Stimulated activated CD8-positive, alpha-beta memory T cell treated with anti-CD3 and anti-CD28 coated beads, Interleukin-15, amount 100 ng/mL, for 4 hours (primary cell): ENCODE measurements at places on chromosomes 2 and 18.

DNA sequence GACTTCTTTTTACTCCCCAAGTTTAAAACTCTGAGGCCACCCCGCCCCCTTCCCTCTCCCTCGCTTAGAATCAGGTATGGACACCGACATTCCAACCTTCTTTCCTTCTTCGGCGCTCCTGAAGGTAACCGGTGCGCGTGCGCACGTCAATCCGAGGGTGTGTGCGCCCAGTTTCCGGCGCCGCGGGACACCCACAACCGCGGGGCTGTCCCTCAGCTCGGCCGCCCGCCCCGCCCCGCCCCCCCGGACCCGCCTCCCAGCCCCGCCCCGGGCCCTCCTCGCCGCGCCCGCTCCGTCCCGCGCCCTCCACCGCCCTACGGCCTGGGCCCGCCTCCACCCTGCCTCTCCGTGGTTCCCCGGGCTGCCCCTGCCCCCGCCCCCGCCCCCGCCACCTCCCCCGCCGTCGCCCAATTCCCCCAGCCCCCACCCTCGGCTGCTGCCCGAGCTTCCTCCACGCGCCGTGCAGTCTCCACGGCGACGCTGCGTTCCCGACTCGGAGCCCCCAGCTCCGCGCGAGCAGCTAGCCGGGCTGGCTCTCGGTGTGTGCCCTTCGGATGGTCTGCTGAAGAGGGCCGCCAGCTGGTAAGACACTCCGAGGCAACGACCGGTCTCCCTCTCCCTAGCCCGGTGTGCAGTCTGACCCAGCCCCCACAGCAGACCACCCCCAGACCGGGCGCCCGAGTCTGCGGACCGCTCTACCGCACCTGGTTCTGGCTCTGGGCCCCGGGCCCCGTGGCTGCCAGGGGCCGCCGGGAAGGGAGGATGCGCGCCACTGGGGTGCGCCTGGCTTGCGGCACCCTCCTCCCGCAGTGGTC is 635 bp downstream of the ERICH2 start:
- peak; percentile 54 for DNase-seq

GRCh38 chr2:189819297-189819704 is 35.1 kb downstream of the PMS1 start:
- no peak for DNase-seq

- DNase-seq, result no peak
Observed at GRCh38 chr2:2809771-2810170, 478.7 kb upstream of the MYT1L start.

DNA sequence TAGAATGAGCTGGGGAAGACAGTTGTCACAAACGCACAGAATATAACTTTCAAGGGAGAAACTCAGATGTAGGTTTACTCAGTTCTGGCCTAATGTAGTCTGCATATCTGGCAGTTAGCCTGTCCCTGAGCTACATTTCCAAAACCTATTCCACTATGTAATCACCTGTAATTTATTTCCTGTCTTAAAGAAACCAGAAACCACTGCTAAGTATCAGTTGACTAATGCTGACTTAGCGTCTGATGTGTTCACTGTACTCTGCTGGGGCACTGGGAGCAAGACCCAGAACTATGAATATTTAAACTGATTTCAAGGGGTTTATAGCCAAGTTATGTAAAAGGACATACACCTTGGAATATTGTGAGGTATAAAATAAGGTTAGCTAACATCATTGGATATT is 1995.2 kb upstream of the PIK3C3 start:
- no peak for DNase-seq

- no peak for DNase-seq
Observed at GRCh38 chr2:46314065-46314835, 17.0 kb downstream of the EPAS1 start.

- peak; percentile 30 for DNase-seq
Observed at GRCh38 chr2:169479257-169480078, at the start of gene BBS5. BBS5 (plus strand) TSS chr2:169479494; CDS start chr2:169479554, 60 bp downstream.

- DNase-seq, result no peak
Observed at GRCh38 chr2:3876685-3877084, 173.3 kb downstream of the DCDC2C start.

GRCh38 chr2:44104855-44105271 is 63.8 kb upstream of the PPM1B start:
- no peak for DNase-seq

- no peak for DNase-seq
Observed at GRCh38 chr2:75559680-75560021, 1.1 kb downstream of the EVA1A start.

DNA sequence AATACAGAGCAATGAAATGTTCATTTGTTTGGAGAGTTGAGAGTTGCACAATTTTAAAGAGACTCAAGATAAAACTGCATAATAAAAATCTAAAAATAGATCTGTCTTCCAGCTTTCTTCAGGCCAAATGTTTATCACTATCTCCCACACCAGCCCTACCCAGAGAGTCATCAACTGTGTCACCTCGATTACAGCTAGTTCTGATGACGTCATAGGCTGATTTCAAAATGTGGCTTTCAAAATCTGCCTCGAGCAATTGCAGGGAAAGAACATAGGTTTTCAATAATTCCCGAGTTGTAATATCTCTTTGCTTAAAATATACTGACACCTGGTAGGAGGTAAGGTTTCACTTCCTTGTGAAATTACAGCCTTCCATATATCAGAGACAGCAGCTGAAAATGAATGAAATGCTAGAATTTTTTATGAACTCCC is 677.6 kb upstream of the ID2 start:
- DNase-seq, result no peak

DNA sequence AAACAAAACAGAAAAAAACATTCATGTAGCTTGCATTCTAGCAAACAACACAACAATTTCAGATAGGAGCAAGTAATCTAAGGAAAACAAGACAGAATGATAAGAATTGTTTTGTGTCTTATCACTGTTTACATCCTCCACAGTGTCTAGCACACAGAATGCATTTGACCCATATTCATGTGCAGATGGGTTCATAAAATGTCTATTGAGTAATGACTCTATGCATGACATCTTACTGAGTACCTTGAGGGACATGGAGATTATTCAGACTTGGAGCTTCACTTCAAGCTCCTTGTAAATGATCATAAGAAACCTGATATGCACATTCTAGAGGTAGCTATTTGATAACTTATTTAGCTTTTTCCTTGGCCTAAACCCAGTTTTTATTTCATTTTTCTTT is 69.0 kb downstream of the DTNA start:
- DNase-seq, result no peak

- DNase-seq, result no peak
Observed at GRCh38 chr2:72968286-72968685, 51.0 kb downstream of the EMX1 start.

DNA sequence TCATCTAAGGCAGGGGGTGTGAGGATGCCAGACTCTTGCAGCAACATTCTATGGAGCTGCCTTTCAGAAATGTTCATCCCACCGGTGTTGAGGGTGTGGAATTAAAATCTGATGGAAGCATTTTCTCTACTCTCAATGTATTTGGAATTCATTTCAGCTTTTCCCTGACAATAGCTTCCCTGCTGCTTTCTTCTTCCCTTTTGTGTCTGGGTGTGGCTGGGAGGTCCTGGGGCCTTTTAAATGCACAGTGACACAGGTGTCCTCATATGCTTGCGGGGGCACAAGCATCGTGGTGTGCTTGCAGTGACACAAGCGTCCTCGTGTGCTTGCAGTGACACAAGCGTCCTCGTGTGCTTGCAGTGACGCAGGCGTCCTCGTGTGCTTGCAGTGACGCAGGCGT is 43.4 kb upstream of the ASB18 start:
- no peak for DNase-seq

DNA sequence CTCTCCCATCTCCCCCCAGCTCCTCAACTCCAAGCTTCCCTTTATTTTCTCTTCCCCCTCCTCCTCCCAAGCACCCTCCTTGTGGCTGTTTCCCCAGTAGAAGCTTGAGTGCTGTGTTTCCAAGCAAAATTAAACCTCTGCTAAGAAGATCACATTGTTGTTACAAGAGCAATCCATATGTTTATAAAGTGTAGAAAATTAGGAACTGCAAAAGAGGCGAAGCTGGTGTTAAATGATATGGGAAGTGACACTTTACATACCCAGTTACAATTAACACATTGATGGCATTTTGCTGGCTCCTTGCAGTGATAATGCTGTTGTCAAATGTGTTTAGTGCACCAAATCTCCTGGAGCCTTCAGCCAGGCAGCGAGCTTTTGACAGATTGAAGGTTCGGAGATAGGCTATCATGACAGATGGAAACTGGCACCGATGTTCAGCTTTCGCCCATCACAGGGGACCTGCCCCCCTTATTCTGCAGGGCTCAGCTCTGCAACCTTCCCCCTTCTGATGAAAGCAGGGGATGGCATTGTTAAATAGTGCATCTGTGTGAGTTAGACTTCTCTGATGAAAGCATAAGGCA is 259.8 kb upstream of the ATP5MC3 start:
- DNase-seq, result no peak

DNA sequence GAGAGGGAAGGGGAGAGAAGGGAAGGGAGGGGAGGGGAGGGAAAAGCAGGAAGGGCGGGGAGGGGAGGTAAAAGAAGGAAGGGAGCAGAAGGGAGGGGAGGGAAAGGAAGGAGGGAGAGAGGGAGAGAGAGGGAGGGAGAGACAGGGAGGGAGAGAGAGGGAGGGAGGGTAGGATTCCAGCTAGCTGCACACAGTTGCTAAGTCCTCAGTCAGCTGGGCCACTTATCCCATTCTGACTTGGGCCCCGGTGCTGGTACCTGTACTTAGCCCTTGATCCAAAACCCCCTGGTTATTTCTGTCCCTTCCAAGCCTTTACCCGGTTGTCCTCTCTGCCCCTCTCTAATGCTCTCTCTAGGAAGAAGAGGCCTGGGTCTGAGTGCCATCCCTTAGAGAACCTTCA is 211.4 kb downstream of the TTC32 start:
- no peak for DNase-seq

DNA sequence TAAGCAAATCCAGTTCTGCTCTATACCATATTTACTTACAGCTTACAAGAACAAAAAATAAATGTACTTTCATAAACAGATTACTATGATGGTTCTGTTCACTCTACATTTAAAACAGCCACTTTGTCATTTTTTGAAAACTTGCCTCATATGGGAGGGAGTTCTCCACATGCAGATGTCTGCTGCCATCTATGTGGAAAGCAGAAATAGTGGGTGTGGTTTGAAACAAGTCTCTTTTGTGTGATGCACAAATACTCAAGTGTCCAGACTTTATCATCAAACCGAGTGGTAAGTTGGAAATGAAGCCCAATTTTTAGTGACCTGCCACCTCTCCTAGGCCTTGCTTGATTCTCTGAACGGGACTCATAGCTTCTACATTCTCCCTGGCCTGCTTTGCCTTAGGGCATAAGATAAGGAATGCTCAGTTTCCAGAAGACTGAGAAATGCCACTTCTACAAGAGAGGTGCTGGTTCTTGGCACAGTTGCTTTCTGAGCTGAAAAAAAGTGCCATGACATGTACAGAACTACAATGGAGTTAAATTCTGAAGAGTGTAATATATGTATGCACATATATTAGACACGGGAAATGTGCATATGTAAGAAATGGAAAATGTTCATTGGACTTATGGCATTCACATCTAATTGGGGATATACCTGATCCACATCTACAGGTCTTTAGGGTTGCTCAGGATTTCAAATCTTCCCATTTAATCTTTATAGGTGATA is 221.0 kb downstream of the SLC8A1 start:
- no peak for DNase-seq

GRCh38 chr2:201182650-201183364 is at the start of gene CASP10:
CASP10 (plus strand) TSS chr2:201183141; CDS start chr2:201185778, 2,637 bp downstream.
- no peak for DNase-seq

- no peak for DNase-seq
Observed at GRCh38 chr2:128276878-128277675, 41.6 kb downstream of the HS6ST1 start.

DNA sequence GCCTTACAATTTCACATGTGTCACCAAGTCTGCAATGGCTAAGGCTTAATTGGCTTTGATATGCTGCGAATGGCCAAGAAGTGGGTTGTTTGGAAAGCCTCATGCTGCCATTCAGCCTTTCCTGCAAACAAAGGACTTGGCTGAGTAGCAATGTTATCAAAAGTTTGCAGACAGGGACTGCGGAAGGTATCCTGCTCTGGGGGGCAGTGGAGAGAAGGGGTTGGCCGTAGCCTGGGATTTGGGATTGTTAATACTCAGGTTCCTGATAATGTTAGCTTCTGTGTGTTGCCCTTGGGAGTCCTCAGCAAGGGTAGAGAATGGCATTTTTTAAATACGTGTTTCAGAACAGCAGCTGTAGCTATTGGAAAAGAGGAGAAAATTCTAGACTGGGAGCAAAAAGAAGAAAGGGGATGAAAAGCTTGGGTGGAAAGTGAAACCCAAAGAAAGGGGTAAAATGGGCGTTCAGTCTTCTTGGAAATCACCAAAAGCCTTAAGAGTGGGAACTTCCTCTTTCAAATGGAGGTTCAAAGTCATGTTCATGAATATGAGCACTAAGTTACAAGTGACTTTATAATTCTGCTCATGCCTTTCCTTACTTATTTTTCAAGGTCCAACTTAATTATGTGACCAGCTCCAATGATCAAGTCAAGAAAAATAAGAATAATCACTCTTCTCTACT is 325.1 kb downstream of the RNF144A start:
- no peak for DNase-seq

DNA sequence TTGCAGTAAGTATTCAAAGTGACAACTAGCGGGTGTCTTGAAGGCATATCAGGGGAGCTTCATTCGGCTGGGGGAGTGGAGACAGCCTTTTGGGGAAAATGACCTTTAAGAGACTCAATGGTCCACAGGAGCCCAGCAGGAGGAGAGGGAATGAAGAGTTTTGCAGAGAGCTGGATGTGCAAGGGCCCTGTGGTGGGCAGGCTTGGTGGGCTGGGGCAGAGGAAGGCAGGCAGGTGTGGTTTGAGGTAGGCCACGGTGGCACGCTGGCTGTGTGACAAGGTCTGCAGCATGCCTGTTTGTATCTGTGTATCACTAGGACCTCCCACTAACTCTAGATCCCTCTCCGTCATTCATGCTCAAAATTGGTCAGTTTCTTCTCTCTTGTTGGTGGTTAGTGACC is 53.7 kb downstream of the CD8B2 start:
- DNase-seq, result no peak

GRCh38 chr2:137826373-137827372 is 137.6 kb upstream of the HNMT start:
- no peak for DNase-seq

GRCh38 chr2:129492548-129492947 is 486.9 kb upstream of the RAB6C start:
- DNase-seq, result no peak

DNA sequence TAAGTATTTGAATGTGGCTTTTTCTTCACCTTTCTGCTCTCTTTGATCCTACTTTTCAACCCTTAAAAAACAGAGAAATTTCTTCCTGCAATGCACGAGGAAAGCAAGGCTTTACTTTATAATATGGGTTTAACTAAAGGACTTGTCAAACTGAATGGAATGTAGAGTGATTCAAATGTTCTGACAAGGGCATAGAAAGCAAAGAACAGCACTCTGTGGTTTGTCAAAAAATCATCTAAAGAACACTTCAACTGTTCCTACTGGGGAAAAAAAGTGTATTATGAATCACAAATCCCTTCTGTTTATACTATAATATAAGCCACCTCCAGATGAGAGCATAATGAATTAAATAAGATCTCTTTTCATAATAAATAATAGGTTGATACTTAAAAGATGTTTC is 45.0 kb upstream of the RIT2 start:
- DNase-seq, result no peak

DNA sequence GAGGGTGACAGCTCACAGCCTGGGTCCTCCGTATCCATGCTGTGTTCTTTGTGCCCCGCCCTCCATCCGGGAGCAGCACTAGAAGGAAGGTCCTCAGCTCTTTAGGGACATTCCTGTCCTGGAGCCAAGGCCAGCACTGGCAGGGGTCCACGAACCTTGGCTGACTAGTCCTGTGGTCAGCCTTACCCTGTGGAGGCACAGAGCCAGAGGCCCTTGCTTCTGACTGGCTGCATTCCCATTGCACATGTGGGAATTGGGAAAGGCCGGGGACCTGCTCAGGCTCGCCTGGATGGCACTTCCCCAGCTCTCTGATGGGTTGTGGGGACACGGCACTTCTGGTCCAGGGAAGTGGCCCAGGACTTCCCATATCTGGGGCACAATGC is 24.9 kb upstream of the RHOB start:
- no peak for DNase-seq
